ENCODE measurements at places on chromosomes 12 and 14.

- DNase-seq = peak; percentile 86
Measured at GRCh38 chr12:89352492-89353187, at the start of gene DUSP6. DUSP6 (minus strand) TSS chr12:89352501; CDS start chr12:89352039, 462 bp downstream.

DNA sequence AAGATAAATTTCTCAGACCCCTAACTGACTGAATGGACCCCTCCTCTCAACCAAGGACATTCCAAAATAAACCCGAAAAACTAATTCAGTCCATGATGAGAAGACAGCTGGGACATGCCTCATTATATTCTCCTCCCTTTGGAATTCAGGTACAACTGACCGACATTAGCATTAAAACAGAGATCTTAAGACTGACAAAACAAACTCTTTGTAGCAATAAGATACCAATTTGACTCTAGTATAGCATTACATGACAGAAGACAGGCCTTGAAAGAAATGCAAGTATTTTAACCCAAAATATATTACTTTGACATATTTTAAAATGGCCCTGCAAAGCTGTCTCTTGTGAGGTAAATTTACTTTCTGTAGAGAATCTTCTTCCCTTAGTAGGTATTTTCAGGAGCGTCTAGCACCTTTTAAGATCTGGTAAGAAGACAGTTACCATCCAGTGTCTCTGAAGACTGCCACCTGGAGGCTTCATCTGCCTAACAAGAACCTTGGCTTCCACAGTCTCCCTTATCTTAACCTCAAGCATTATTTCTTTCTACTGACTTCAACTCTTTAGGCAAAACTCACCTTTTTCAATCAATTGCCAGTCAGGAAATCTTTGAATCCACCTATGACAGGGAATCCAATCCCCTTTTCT, 957.5 kb downstream of the SLC6A15 start:
- no peak for DNase-seq

- DNase-seq = no peak
Measured at GRCh38 chr12:50574601-50575348, 70.0 kb downstream of the DIP2B start.

DNA sequence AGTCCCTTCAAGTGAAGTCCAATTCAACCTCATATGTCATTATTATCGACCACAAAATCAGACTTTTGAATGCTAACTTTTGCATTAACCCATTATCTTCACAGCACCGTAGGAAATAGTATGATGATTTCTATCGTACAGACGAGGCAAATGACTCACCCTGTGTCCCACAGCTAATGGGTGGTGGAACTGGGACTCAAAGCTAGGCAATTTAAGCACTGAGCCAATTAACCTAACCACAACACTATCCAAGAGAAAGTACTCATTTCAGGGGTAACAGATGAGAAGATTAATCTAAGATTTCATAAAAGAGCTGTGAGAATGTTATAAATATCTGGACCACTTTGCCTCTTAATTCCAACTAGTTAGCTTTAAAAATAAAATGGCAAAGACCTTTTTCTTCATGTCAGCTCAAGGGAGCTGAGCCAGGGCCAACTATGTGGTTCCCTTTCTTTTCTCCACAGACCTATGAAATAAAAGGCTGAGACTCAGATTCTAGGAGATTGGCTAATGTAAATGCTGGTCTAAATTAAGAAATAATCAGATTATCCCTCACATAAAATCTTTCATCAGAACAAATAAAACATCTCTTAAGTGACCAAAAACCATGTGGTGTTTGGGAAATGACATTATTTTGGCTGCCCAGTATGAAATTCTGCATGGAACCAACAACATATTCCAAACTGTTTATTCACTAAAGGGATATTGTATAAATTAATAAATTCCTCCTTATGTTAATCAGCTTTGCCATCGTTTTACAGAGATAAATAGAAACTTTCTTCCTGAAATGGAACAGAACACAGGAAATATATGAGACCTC, 4.9 kb downstream of the PTGER2 start:
- DNase-seq = no peak

DNA sequence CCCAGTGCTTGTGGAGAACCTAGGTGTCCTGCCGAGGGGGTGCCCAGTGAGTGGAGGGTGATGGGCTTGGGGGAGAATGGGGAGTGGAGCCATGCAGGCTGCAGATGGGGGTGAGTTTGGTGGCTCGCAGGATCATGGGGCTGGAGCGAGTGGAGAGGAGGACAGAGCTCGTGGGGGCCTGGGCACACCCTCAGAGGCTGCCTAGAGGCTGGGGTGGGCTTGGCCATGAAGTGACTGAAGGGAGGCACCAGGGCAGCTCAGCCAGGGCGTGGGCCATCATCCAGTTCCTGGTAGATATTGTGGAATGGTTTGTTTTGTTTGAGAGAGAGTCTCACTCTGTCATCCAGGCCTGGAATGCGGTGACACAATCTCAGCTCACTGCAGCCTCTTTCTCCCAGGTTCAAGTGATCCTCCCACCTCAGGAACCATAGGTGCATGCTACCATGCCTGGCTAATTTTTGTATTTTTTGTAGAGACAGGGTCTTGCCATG, 43.4 kb upstream of the AMN start:
- DNase-seq = no peak

- DNase-seq = no peak
Measured at GRCh38 chr12:75705749-75706711, 194.6 kb upstream of the KRR1 start.

DNA sequence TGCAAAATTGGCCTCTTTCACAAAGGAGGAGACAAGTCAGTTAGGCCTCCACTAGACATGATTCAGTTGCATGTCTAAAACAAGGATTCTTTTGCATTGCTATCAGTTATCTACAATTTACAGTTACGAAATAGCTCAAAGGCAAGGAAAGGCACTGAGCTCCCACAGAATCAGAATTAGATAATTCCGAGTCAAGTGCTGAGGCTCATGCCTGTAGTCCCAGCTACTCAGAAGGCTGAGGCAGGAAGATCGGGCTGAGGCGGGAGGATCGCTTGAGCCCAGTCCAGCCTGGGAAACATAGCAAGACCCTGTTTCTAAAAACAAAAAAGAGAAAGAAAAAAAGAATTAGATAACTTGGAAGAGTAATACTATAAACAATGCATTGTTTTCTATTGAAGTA, 12.3 kb upstream of the RTRAF start:
- no peak for DNase-seq

- no peak for DNase-seq
Measured at GRCh38 chr12:11686120-11686519, 36.6 kb downstream of the ETV6 start.
